ENCODE measurements at places on chromosomes 13 and 19.

GRCh38 chr13:49023431-49023830 lies 47.7 kb downstream of the FNDC3A start:
- no peak for DNase-seq

DNA sequence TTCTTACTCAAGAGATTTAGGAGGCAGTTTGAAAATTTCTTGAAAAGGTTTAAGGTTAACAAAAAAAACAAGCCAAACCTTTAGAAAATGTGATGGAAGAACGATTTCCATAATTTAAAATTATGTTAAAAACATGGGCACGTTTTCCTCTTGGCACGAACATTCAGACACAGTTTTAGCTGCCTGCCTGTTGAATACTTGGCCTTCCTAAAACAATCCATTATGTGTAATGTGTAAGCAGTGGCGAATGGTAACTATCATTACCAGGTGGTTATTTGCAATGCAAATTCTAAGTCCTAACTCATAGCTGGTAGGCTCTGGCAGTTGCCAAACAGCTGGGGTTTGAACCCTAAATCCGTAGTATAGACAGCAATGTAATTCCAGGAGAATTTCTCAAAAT lies 1425.7 kb upstream of the SLC10A2 start:
- DNase-seq = no peak

- DNase-seq = no peak
Observed at GRCh38 chr13:73754727-73755292, 379.4 kb downstream of the KLF12 start.

DNA sequence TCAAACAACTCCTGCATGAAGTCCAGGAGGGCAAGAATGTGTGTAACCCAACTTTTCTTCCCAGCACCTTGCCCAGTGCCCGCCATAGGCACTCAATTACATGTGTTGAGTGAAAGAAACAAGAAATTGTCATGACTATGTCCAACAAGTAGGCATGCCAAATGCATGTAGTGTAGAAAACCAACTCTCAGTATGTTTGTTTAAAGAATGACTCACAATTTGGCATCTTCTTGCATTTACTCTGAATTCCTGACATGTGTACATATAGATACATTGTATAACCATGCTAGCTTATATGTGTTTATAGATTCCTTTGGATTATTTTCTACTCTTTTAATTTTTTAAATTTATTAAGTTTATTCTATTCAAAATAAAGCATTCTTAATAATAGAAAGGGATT lies 305.0 kb downstream of the EFNB2 start:
- no peak for DNase-seq

- DNase-seq = no peak
Observed at GRCh38 chr13:62040806-62041205, 625.2 kb upstream of the PCDH20 start.

DNA sequence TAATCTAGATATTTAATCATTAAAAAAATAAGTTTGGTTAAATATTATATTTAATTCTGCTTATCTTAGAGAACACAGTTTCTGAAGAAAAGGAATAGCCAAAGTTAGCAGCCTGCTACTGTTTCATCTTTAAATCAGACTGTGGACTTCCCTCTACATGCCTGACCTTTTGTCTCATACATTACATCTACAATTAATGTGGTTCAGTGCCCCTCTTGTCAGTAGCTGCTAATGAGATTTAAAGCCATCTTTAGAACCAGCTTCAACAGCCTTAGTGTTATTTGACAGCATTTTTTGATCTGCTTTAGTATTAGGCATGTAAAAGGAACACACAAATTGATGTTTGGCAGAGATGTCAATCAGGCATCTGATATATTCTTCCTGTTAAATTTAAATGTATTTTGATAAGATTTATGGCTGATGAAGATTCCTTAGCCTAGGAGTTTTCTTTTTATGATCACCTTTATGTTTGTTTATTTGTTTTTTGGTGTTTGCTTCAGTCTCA lies 1925.8 kb upstream of the PRR20A start:
- no peak for DNase-seq

DNA sequence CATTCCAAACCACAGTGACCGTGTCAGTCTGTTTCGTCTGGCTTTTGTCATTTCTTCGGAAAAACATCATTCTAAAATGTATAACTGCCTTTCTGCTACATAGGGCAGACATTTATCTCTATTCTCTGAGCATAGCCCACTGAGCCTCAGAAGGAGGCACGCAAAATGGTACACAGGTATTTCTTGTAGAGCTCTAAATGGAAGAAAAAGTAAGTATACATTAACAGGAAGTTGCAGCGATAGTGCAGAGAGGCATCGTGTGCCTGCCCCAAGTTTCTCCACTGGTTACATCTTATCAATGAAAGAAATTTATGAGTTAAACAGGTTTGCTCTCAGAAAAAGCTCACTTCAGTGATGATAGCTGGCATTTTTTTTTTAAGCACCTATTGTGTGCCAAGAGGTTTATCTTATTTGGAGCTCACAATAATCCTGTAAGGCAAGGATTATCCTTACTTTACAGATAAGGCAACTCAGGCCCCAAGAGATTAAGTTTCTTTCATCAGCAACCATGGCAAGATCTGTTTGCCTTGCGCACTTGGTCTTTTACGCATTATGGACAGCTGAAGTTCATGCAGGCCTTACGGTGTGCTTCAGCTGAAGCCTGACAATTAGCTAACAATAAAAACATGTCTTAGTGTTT lies 1.2 kb upstream of the RCBTB2 start:
- DNase-seq = no peak

GRCh38 chr13:50071379-50071778 lies 56.1 kb downstream of the KCNRG start:
- no peak for DNase-seq

GRCh38 chr19:29517946-29518345 lies 7.8 kb upstream of the VSTM2B start:
- no peak for DNase-seq

- no peak for DNase-seq
Observed at GRCh38 chr13:42017264-42017663, 31.2 kb upstream of the DGKH start.

GRCh38 chr19:30497034-30497433 lies 124.8 kb downstream of the ZNF536 start:
- no peak for DNase-seq

DNA sequence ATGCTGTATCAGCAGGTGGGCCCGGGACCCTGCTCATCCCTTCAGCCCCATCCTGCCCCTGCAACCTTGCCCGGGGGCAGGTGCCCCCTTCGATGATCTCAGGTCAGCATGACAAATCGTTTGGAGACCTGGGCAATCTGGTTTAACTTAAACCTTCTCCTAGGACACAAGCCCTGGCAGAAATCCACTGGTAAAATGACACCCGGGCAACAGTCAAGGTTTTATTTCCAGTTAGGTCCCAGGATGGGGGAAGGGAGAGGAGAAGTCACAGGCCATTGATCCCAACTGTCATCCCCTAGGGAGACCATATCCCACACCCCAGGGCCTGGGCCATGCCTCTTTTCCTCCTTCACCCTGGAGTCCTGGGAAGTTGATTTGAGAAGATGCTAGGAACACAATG lies 1.8 kb upstream of the PLIN5 start:
- DNase-seq = no peak

DNA sequence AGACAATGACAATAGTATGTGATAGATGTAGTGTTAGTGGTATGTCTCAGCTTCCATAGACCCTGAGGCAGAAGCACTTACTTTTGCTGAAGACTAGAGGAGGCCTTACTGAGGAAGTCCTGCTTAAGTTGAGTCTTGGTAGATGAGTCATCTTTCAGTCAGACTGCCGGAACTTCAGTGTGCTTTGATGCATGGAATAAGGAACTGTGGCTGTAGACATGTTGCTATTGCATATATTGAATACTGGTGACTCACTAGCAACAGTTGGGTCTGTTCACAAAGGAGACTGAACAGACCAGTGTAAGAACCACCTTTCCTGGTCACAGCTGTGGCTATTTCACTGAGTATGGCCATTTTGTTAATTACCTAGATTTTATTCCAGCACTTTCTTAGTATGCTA lies 1000.6 kb downstream of the OLFM4 start:
- no peak for DNase-seq

DNA sequence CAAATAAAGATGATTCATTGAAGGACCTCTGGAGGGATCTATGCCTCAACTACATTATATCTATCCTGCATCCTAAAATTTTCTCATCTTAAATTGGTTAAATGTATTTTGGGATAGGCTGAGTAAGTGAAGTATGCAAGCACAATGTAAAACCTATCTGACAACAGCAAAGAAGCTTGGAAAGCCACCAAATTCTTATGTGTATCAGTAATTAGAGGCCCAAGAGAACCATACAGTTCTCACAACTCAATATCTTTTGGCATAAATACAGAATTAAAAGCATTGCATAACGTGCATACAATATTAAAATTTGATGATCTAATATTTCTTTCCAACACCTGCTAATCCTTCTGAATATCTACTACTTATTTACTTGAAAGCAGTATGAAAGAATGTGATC lies 13.0 kb downstream of the POSTN start:
- DNase-seq = no peak

- DNase-seq = peak; percentile 49
Observed at GRCh38 chr19:10718205-10719196, 622 bp downstream of the DNM2 start.

DNA sequence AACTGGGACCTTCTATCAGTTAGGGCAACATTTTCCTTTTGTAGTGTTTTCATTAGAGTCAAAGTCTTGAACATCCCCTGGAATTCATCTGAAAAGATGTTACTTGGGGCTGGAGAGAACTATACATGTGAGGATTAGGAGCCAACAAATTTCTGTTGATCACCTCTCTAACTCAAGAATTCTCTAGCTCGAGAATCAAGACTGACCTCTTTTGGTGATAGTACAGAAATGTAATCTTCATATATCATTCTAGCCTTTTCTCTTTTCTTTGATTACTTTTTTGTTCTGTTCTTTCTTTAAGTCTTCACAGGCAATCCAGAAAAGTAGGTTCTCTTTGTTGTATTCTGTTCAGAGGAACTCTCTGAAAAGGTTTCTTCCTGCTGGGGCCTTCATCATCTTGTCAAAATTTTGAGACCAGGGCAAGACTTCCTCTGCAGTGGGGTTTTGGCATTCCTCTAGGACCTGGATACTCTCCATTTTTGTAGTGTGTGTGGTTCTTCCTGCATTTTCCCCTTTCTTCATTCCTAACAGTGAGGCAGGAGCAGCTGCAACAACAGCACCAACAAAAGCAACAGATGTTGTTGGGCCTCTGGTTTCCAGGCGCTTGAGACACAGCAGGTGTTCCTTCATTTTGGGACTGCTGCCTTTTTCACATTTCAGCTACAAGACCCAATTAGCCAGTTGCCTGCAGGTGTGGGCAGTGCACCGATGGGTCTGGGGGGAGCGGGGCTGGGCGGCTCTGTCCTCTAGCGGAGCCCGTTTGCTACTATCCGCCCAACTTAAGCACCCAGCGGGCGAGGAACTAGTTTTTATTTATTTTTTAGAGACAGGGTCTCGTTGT lies 26.2 kb downstream of the ELF1 start:
- DNase-seq = no peak

Measured in CD4-positive, alpha-beta T cell treated with Interleukin-1 beta for 1 hour (primary cell).